ENCODE measurements at places on chromosomes 3 and 15.
A peak's percentile ranks its signal among the peaks of the same experiment; 100 is the strongest.

DNA sequence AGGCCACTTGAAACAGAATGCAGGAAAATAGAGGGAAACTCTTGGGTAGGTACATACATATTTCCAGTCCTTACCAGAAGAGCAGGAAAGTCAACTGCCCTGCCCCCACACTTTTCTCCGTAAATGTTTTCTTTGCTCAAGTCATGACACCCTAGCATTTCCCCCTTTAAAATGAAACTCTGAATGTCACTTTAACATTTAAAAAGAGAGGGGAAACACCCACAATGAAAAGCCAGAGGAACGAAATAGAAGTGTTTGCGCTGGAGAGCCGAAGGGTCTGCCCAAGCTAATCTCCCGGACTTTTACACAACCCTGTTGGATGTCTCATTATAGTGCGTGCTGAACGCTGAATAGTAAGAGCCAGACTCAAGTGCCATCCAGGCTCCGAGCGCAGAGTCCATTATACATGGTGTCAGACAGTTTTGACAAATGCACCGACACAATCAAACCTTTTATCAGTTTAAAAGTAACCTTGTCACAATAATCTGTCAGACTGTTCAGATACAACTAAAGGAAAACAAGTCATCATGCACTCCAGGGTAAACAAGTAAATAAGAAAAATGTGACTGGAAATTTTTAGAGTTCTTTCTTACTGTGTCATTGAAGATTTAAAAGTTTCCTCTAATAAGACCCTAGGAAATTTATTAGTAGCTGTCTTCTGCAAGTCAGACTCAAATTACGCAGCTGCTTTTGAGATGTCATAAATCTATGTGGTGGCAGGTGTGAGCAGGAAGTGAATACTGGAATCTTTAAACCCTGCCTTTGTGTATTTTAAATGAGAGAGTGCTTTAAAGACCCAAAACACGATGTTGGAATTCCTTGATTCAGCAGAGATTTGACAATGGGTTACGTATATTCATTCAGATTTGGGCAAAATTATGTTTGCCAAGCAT, 159.8 kb downstream of the RBMS3 start:
- no peak overlapping the region for H3K27ac ChIP-seq
- no peak overlapping the region for H3K4me3 ChIP-seq
- no peaks in the 10 kb centered on the region for H3K4me1 ChIP-seq
- H3K36me3 ChIP-seq, result no peaks in the 10 kb centered on the region
- no peaks in the 10 kb centered on the region for H3K27me3 ChIP-seq

DNA sequence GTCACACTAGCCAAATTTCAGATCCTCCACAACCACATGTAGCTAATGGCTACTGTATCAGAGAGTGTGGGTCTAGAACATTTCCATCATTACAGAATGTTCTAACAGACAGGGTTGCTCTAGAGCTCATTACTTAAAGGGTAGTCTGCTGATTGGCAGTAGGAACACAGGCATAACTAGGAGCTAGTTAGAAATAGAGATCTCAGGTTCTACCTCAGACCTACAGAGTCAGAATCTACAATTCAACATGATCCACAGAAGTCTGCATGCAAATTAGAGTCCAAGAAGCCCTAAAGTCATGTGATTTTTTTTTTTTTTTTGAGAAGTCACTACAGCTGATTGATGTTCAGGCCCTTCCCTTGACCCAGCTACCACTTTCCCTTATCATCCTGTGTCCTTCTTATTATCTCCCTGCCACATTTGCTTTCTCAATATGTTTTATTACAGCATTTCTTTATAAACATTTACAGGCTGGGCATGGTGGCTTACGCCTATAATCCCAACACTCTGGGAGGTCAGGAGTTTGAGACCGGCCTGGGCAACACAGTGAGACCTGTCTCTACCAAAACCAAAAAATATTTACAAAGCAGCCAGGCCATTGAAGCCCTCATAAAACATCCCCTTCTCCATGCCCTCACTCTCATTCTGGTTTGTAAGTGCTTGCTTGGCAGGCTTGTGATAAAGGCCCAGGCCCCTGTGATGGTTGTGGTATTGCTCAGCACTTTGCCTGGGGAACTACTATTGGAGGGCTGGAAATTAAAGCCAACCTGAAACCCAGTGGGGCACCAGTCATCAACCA, 3.8 kb upstream of the ABHD5 start:
- H3K4me3 ChIP-seq, result no peak overlapping the region
- peaks cover 6% of the 10 kb centered on the region for H3K27me3 ChIP-seq
- H3K36me3 ChIP-seq, result peaks cover 2% of the 10 kb centered on the region
- H3K27ac ChIP-seq, result no peak overlapping the region
- no peak for DNase-seq

DNA sequence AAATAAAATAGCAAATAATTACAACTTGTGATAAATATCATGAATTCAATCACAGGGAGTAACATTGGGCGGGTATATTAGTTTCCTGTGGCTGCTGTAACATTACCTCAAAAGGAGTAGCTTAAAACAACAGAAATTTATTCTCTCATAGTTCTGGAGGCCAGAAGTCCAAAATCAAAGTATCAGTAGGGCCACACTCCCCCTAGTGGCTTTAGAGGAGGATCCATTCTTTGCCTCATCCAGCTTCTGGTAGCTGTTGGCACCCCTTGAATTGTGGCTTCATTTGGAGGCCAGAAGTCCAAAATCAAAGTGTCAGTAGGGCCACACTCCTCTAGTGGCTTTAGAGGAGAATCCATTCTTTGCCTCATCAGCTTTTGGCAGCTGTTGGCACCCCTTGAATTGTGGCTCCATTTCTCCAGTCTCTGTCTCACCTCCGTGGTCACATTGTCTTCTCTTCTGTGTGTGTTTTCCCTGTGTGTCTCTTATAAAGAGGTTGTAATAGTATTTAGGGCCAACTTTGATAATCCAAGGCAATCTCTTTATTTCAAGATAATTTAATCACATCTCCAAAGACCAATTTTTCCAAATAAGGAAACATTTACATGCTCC, 3.1 kb upstream of the CFAP20DC start:
- no peak overlapping the region for H3K4me3 ChIP-seq
- no peak for DNase-seq
- peaks cover 10% of the 10 kb centered on the region for H3K4me1 ChIP-seq
- H3K27me3 ChIP-seq, result peaks cover 8% of the 10 kb centered on the region
- H3K36me3 ChIP-seq, result no peaks in the 10 kb centered on the region
- H3K27ac ChIP-seq, result no peak overlapping the region

- no peak for DNase-seq
- no peaks in the 10 kb centered on the region for H3K27me3 ChIP-seq
- H3K4me3 ChIP-seq, result peak overlapping the region; percentile 37
- H3K36me3 ChIP-seq, result peaks cover 83% of the 10 kb centered on the region
Measured at GRCh38 chr3:4808637-4809036, 170.6 kb upstream of the BHLHE40 start.

GRCh38 chr3:99817047-99817436, 620 bp upstream of the CMSS1 start:
- DNase-seq, result no peak
- H3K27ac ChIP-seq, result peak overlapping the region; percentile 94
- H3K4me3 ChIP-seq, result peak overlapping the region; percentile 100
- peaks cover 5% of the 10 kb centered on the region for H3K27me3 ChIP-seq

GRCh38 chr3:175391601-175392000, 532.5 kb downstream of the NAALADL2 start:
- H3K27me3 ChIP-seq, result no peaks in the 10 kb centered on the region
- H3K36me3 ChIP-seq, result no peaks in the 10 kb centered on the region
- no peak overlapping the region for H3K27ac ChIP-seq
- H3K4me3 ChIP-seq, result no peak overlapping the region

DNA sequence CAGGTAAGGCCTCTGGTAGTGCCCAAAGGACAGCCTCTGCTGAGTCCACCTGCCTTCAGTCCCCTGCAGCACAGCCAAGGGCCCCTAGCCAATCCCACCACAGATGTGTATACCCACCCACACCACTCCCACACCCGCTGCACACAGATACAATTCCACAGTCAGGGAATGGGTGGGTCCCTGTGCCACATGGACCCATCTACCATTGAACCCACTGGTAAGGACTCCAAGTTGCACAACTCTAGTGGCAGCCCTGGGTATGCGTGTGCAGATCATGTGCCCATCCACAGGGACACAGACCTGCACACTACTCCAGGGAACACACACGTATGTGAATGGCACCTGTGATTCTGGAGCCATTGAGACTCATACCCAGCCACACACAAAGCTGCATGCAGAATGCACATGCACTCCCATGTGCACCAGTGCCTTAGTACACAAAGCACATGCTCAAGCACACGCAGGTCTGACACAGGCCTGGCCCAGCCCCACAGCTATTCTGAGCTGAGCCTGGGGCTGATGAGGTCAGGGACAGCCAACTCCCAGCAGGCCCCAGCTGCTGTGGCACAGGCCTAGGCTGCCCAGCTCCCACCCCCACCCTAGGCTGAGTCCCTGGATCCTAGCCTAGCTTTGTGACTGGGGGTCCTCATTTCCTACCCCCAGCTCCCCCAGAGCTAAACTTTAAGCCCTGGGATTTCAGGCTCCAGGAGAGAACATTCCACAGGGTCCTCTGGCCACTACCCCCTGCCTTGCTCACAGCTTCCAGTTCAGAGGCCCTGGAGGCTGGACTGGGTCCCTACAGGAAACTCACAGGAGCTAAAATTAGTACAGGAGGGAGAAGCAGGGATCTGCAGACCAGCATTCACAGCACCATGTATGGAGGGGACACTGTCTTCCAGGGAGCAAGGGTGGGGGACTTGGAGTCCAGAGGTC, 2.7 kb upstream of the ALS2CL start:
- no peak overlapping the region for H3K27ac ChIP-seq
- H3K27me3 ChIP-seq, result peaks cover 30% of the 10 kb centered on the region
- no peak overlapping the region for H3K4me3 ChIP-seq
- peaks cover 19% of the 10 kb centered on the region for H3K4me1 ChIP-seq

DNA sequence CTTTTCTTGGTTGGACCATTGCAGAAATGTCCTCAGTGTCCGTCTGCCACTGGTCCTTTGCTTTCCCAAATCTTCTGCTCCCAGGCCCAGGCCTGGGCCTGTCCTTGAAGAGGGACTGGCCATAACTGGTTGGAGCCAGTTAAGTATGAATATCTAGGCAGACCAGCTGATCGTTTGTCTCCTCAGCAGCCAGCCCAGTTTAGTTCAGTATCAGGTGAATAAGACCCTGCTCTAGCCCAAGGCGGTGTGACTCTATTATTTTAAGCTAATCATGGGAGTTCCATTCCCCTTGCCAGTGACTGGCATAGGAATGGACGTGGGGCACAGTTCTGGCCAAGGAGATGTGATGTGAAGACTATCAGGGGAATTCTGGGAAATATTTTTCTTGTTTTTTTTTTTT, 73.9 kb upstream of the RASGRF1 start:
- H3K27ac ChIP-seq, result no peak overlapping the region
- H3K4me3 ChIP-seq, result no peak overlapping the region
- H3K36me3 ChIP-seq, result no peaks in the 10 kb centered on the region
- no peaks in the 10 kb centered on the region for H3K4me1 ChIP-seq

DNA sequence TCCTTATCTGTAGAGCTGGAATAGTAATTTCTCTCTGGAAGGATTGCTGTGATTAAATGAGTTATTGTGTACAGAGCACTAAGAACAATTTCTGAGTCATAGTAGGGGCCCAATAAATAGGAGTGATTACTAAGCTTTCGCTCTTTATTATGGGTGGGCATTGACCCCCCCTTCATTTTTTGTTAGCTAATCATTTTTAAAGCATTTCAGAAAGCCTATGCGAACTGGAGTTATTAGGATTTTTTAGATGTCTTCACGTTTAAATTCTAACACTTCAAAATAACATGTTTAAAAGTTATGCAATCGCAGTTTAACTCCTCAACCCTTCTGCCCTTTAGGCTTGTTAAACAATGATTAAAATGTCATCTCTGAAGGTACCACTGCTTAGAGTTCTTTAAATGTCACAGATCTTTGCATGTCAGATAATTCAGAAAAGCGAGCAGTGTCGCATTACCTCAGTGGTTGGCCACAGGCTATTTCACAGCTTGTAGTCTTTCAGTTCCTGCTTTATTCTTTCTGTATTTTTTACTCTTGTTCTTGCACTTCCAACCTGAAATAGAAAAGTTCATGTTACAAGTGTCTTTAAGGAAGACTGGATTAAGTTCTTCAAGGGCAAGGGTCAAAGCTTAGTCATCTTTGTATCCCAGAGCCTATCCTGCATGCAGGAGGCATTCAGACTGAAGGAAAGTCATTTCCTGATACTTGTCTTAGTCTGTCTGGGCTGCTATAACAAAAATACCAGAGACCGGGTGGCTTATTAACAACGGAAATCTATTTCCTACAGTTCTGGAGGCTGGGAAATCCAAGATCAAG, 102.9 kb downstream of the FNDC3B start:
- no peak overlapping the region for H3K4me3 ChIP-seq
- H3K27me3 ChIP-seq, result no peaks in the 10 kb centered on the region
- DNase-seq, result no peak

DNA sequence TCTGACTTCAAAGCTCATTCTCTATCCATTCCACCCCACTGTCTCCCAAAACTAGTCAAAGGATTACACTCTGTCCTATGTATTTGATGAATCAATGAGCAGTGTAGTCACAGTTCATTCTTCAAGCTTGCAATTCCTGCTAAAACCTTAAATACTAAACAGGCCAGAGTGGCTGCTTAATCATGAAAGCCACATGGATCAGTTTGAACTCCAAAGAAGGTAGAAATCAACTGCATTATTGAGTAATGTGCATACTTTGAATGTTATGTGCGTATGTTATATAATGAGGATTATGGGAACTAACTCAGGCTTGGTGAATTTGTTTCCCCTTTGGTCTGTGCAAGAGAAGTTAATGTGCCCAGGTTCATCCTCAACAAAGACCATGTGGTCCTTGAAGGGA, 45.4 kb downstream of the PRICKLE2 start:
- H3K27me3 ChIP-seq, result peaks cover 3% of the 10 kb centered on the region
- H3K4me1 ChIP-seq, result peaks cover 2% of the 10 kb centered on the region
- DNase-seq, result no peak

- no peaks in the 10 kb centered on the region for H3K4me1 ChIP-seq
- H3K4me3 ChIP-seq, result no peak overlapping the region
- DNase-seq, result no peak
- peaks cover 5% of the 10 kb centered on the region for H3K27me3 ChIP-seq
- no peak overlapping the region for H3K27ac ChIP-seq
- no peaks in the 10 kb centered on the region for H3K36me3 ChIP-seq
Measured at GRCh38 chr15:63166219-63166618, 8.9 kb upstream of the RPS27L start.

- no peak for DNase-seq
- no peak overlapping the region for H3K4me3 ChIP-seq
- no peaks in the 10 kb centered on the region for H3K36me3 ChIP-seq
- H3K27ac ChIP-seq, result no peak overlapping the region
- H3K27me3 ChIP-seq, result no peaks in the 10 kb centered on the region
Measured at GRCh38 chr15:47395076-47395475, 322.2 kb upstream of the SEMA6D start.
